HT-29 (cell line): ENCODE measurements at places on chromosomes 6 and 20.

DNA sequence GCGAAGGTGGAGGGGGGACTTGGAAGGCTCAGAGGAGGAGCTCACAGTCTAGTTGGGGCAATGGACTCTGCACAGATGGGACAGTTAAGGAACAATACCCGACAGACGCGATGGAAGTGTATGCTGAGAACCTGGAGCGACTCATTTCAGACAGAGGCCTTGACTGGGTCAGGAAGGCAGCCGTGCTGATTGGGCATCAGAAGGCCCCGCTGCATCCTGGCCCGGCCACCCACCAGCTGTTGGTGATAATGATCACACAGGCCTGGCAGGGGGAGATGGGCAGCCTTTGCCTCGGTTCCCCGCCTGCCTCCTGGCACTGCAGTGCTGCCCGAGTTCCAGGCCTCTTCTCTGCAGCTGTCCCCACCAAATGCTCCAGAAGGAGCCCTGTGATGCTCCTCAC is 62.4 kb downstream of the MDGA1 start:
- no peak for DNase-seq

DNA sequence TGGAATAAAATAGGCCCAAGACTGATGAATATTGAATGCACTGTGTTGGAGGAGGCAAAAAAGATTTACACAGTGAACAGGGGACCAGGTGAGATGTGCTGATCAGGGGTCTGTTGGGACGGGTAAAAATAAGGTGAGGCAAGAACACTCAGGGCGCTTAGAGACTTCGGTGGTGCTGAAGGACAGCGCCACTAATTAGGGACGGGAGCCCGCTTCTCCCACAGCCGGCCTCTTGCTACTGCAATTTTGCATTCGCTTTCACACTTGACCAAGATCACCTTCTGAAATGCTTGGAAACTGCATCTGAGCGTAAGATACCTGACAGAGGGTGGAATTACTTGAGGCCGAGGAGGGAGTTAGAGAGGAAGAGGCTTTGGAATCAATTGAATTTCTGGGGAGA is 7.3 kb downstream of the TFAP2D start:
- DNase-seq: no peak

- DNase-seq: no peak
These were observed 37.9 kb upstream of the RCAN2 start for GRCh38 chr6:46528961-46529750.

- DNase-seq: no peak
These were observed 116.1 kb upstream of the CCN2 start for GRCh38 chr6:132067286-132067685.

GRCh38 chr6:84078335-84078734 is 44.8 kb downstream of the MRAP2 start:
- no peak for DNase-seq

- no peak for DNase-seq
These were observed 9.0 kb upstream of the SERPINB1 start for GRCh38 chr6:2850538-2851113.

GRCh38 chr6:14945461-14946185 is 300.2 kb upstream of the JARID2 start:
- DNase-seq: no peak

GRCh38 chr6:163802267-163802666 is 387.7 kb downstream of the QKI start:
- DNase-seq: no peak

DNA sequence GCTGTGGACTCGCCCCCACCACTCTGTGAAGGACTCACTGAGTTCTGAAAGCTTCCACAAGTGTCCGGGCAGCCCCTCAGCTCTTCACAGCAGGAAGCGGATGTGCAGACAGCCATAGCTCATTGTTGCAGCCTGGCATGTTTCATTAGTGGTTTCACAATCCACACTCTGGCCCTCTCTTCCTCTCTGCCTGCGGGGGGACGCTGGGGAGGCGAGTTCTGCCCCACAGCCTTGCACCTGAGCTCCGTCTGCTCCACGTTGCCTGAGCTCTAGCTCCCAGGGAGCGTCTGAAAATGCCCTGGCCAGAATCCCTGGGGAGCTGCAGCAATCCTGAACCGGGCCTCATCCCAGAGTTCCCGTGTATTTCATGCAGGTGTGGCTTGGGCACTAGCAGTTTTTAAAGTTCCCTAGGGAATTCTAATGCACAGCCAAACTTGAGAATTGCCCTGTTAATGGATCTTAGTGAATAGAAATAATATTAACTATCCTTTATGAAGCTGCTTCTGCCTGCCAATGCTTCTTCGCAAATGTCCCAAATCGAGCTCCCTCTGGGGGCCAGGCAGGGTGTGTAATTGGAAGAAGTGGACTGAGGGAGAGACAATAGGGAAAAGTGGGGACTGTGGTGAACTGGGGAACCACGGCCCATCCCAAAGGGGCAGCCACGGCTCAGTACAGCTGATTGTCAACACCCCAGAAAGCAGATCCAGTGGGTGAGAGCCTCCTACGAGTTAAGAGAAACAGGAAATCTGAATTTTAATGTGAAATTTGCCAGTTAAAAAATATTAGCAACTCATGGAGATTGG is 51.5 kb downstream of the CTCFL start:
- DNase-seq: no peak

DNA sequence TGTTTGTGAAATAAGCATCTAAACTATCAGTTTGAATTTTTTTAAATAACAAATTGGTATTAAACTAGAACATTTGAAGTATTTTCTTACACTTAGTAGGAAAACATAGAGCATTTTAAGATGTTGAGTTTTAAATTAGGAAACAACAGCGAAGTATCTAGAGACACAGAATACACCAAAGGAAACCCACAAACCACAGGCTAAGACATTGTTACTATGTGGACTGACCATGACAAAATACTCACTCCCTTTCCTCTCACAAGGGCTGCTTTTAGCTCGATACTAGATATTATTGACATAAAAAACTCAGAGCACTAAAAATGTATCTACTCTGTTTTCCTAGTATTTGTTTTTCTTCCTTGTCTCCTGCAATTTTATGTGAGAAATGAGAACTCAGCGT is 266.0 kb upstream of the CITED2 start:
- no peak for DNase-seq

- DNase-seq: no peak
These were observed 52.2 kb downstream of the EYA2 start for GRCh38 chr20:46946796-46947195.

- no peak for DNase-seq
These were observed 43.9 kb downstream of the NCR2 start for GRCh38 chr6:41379306-41379705.
